ENCODE measurements at places on chromosomes 1 and 21. TPM values are rescaled to one million over a fixed set of nuclear protein-coding genes. Genes with fewer than 3 reads are reported as not detected.

The COL8A2 gene
- polyA plus RNA-seq = not detected

DNA sequence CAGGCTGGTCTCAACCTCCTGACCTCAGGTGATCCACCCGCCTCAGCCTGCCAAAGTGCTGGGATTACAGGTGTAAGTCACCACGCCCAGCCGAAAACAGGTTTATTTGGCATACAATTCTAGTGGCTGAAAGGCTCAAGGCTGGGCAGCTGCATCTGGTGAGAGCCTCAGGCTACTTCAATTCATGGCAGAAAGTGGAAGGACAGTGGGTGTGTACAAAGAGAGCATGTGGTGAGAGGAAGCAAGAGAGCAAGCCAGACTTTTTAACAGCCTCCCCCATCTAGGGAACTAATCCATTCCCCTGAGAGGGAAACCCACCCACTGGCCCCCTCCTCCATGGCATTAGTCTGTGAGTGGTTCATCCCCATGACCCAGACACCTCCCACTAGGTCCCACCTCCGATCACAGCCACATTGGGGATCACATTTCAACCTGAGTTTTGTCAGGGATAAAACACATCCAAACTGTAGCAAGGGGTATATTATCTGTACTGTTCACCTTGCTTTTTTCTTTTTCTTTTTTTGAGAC lies 9.5 kb downstream of the BMP8A start:
- no peak for DNase-seq
- no peak overlapping the region for H3K27ac ChIP-seq

DNA sequence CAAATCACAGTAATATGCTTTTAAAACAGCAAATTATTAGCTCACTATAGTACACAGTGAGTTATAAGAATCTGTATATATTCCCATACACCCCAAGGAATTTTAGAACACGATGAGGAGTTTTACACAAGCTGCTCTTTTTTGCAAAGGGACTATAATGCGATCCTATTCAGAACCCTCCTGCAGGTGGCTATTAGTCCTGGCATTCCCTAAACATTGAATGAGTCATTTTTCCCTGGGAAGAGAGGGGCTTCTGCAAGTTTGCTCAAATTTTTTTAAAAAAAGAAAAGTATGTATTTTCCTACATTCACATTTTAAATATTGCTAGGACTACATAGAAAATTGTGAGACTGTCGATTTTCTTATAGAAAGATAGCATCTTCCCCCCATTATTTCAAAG lies 106.3 kb downstream of the COL11A1 start:
- no peak for DNase-seq
- H3K4me3 ChIP-seq = no peak overlapping the region
- no peaks in the 10 kb centered on the region for H3K36me3 ChIP-seq
- no peaks in the 10 kb centered on the region for H3K27me3 ChIP-seq

DNA sequence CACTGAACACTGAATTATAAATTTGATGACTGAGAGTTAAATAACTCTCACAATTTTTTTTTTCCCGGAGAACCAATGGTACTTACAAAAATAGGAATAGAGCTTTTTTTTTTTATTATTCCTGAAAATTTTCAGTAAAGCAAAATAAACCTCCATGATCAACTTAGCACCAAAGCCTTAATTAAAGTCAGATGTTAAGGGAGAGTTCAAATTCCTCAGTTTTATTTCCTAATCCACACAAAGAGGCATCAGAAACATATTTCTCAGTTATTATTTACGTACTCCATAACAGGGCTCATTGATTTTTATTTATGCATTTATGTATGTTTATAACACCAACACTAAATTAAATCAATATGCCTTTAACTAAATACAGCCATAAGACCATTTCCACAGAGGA lies 55.5 kb downstream of the PLPPR5 start:
- H3K27me3 ChIP-seq = no peaks in the 10 kb centered on the region
- H3K36me3 ChIP-seq = no peaks in the 10 kb centered on the region
- no peak overlapping the region for H3K4me3 ChIP-seq
- H3K4me1 ChIP-seq = no peaks in the 10 kb centered on the region
- no peak overlapping the region for H3K27ac ChIP-seq
- no peak for DNase-seq

The DMRTA2 gene
- polyA plus RNA-seq = not detected

GRCh38 chr1:205942631-205943159 lies 561 bp downstream of the SLC26A9 start:
- no peak overlapping the region for H3K27ac ChIP-seq
- H3K4me3 ChIP-seq = no peak overlapping the region
- H3K4me1 ChIP-seq = no peaks in the 10 kb centered on the region
- peaks cover 8% of the 10 kb centered on the region for H3K27me3 ChIP-seq

- no peaks in the 10 kb centered on the region for H3K36me3 ChIP-seq
- no peak overlapping the region for H3K27ac ChIP-seq
- no peaks in the 10 kb centered on the region for H3K27me3 ChIP-seq
- no peak overlapping the region for H3K4me3 ChIP-seq
- no peaks in the 10 kb centered on the region for H3K4me1 ChIP-seq
Observed at GRCh38 chr1:94708299-94708685, 111.9 kb upstream of the SLC44A3 start.

The SLAMF8 gene
- 7.3 TPM for polyA plus RNA-seq

DNA sequence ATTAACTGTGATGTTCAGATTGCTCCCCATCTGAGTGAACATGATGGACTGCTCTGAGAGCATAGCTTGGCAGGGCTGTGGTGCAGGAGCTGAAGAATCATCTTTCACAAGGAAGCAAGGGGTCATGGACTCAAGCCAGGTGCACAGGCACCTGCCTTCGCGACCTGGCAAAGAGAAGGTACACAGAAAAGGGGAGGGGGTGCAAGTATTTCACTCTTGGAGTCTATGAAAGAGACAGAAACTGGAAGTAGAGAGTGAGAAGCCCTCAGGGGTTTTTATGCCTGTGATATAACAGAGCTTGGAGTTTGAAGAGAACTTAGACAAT lies 232.6 kb upstream of the PLXNA2 start:
- H3K4me1 ChIP-seq = no peaks in the 10 kb centered on the region
- no peaks in the 10 kb centered on the region for H3K36me3 ChIP-seq
- no peaks in the 10 kb centered on the region for H3K27me3 ChIP-seq

The C1QA gene
- not detected for polyA plus RNA-seq

GRCh38 chr1:220791956-220792355 lies 5.2 kb downstream of the MTARC1 start:
- H3K27ac ChIP-seq = no peak overlapping the region
- no peaks in the 10 kb centered on the region for H3K4me1 ChIP-seq
- no peaks in the 10 kb centered on the region for H3K27me3 ChIP-seq
- DNase-seq = no peak

The TRIM45 gene
- polyA plus RNA-seq = 0.06 TPM

DNA sequence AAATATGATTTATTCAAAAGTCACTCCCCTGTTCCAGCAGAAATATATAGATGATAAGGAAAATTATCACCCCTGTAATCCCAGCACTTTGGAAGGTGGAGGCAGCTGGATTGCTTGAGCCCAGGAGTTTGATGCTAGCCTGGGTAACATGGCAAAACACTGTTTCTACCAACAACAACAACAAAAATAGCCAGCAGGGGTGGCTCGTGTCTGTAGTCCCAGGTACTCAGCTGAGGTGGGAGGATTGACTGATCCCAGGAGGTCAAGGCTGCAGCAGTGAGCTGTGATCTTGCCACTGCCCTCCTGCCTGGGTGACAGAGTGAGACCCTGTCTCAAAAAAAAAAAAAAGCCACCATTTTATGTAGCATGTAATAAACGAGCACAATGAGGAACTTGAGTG lies 1546.5 kb downstream of the NCAM2 start:
- no peaks in the 10 kb centered on the region for H3K36me3 ChIP-seq
- no peak for DNase-seq
- H3K4me1 ChIP-seq = no peaks in the 10 kb centered on the region
- no peak overlapping the region for H3K27ac ChIP-seq
- no peak overlapping the region for H3K4me3 ChIP-seq

DNA sequence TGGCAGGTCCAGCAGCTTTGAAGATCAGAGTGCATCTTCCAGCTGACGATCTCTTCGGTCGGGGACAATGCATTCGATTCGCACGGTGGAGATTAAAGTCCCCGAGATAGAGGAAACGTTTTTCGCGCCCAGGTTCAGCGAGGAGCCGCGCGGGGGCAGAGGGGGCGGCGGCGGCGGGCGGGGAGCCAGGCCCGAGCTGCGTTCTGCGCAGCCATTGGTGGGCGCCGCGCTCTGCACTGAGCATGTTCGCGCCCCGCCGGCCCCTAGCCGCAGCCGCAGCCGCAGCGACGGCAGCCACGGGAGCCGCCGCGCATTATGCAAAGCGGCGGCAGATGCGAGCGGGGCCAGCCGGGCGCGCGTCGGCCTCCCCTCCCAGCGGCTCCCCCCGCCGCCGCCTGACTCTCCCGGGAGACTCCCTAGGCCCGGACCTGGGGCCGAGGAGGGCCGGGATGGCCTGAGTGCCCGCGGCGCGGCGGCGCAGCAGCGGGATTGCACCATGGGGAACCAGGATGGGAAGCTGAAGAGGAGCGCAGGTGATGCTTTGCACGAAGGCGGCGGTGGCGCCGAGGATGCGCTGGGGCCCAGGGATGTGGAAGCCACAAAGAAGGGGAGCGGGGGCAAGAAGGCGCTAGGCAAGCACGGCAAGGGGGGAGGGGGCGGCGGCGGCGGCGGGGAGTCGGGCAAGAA lies at the start of gene FMN2:
Gene FMN2 (plus strand): TSS at position 270 of the 687 bp plus-strand sequence. CDS start 227 bp downstream, at position 497.
- H3K4me1 ChIP-seq = no peaks in the 10 kb centered on the region
- no peaks in the 10 kb centered on the region for H3K36me3 ChIP-seq
- no peaks in the 10 kb centered on the region for H3K27me3 ChIP-seq
- no peak within 1 kb of the TSS for H3K27ac ChIP-seq

DNA sequence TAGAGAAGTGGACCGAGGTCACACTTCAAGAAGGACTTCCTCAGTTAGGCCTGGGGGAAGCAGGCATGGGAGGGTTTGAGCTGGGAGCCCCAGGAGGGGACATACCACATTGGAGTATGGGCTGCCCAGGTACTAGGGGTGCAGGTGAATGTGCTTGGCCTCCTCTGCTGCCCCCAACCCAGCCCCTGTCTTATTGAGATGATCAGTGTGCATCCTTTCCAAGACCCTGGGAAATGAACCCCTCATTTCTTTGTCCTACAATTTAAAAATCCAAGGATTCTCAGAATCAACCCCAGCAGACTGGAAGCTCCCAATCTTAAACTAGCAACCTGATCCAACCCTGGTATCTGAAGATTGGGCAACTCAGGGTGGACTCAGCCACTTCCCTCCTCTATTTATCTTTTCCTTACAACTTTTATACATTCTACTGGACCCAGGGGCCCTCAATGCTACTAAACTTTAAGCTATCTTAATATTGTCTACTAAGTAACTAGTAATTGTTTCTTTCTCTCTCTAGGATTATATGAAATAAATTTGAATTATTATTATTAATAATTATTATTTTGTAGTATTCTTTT lies 9.1 kb downstream of the MEX3A start:
- no peak overlapping the region for H3K27ac ChIP-seq
- no peak overlapping the region for H3K4me3 ChIP-seq
- no peak for DNase-seq

The TMEM52 gene
- polyA plus RNA-seq = 0.32 TPM

The PRAMEF10 gene
- polyA plus RNA-seq = not detected

The NPL gene
- polyA plus RNA-seq = 8.5 TPM

GRCh38 chr1:57549300-57549699 lies 125.4 kb upstream of the DAB1 start:
- no peaks in the 10 kb centered on the region for H3K4me1 ChIP-seq
- no peak for DNase-seq
- H3K27me3 ChIP-seq = no peaks in the 10 kb centered on the region
- no peak overlapping the region for H3K27ac ChIP-seq
- H3K4me3 ChIP-seq = no peak overlapping the region

DNA sequence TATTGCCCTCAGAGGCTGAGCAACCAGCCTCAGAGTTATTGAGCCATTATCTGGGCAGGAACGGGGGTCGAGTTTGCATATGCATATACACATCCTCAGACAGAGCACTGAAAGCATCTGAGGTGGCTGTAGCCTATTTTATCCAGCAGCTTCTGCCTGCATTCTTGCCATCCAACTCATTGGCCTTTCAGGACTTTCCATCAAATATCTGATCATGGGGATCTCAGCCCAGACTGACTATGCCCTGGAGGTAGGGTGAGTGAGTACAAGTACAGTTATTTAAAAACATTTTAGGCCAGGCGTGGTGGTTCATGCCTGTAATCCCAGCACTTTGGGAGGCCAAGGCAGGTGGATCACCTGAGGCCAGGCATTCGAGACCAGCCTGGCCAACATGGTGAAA lies 1.8 kb upstream of the MTF1 start:
- peaks cover 9% of the 10 kb centered on the region for H3K36me3 ChIP-seq
- no peak for DNase-seq
- H3K27ac ChIP-seq = no peak overlapping the region
- no peak overlapping the region for H3K4me3 ChIP-seq

- H3K27me3 ChIP-seq = no peaks in the 10 kb centered on the region
- no peaks in the 10 kb centered on the region for H3K36me3 ChIP-seq
- H3K27ac ChIP-seq = no peak overlapping the region
- no peaks in the 10 kb centered on the region for H3K4me1 ChIP-seq
- H3K4me3 ChIP-seq = no peak overlapping the region
Observed at GRCh38 chr1:23200883-23201282, 16.4 kb downstream of the HTR1D start.

DNA sequence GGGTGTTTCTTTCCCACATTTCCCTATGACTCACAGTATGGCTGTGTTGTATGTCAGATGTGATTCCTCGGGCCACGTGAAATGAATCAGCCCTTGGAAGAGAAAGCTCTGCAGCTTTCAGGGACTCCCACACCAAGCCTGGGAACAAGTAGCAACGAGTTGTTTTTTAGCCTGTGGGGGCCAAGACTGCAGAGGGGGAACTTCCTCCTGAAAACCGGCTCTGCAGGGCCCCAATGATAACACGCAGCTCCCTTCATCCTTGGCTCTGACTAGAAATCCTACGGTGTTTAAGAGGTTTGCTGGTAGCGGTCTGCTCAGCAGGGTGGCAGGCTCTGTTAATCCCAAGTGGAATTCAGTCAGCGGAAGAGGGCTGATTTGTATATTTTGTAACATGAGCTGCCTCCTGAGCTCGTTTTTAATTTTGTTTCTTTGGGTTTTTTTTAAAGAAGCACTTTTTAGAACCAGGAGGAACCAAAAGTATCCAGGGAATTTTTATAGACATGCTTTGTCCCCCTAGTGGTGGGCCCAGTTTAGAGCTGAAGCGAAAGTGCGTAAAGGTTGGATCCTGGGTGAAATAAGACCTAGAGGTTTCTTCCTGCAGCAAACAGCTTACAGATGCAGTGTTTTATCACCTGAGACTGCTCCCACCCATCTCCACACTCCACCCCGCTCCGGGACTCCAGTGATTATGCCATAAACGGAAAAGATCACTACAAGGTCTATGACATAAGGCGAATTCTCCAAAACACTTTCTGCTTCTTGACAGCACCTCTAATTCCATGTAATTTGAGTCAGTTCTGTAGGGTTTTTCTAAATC lies 48.8 kb downstream of the LAMC2 start:
- no peaks in the 10 kb centered on the region for H3K4me1 ChIP-seq
- H3K27me3 ChIP-seq = no peaks in the 10 kb centered on the region
- H3K36me3 ChIP-seq = no peaks in the 10 kb centered on the region
- H3K27ac ChIP-seq = no peak overlapping the region
- DNase-seq = no peak

- no peaks in the 10 kb centered on the region for H3K36me3 ChIP-seq
- no peak for DNase-seq
- peaks cover 13% of the 10 kb centered on the region for H3K4me1 ChIP-seq
Observed at GRCh38 chr21:36171336-36171735, 14.7 kb downstream of the DOP1B start.

The FAM167B gene
- polyA plus RNA-seq = not detected

The PDE9A gene
- polyA plus RNA-seq = 1.7 TPM

- H3K27me3 ChIP-seq = no peaks in the 10 kb centered on the region
- H3K27ac ChIP-seq = no peak overlapping the region
- no peak overlapping the region for H3K4me3 ChIP-seq
Observed at GRCh38 chr1:203612932-203613682, 13.5 kb upstream of the ATP2B4 start.

Data from CD8-positive, alpha-beta memory T cell (primary cell).